ENCODE measurements at places on chromosomes 1 and 21. TPM values are rescaled to one million over a fixed set of nuclear protein-coding genes. Genes with fewer than 3 reads are reported as not detected.

The PLXNA2 gene
- total RNA-seq, result 0.89 TPM

The TCEANC2 gene
- total RNA-seq, result 10.7 TPM

The HLCS gene
- total RNA-seq, result 16.4 TPM

The ITPKB gene
- 37.1 TPM for total RNA-seq

The LCE1E gene
- not detected for total RNA-seq

The TFAP2E gene
- total RNA-seq, result 0.73 TPM

The TSNAX gene
- total RNA-seq, result 38.5 TPM

The DSCAM gene
- not detected for total RNA-seq

The SV2A gene
- 17.5 TPM for total RNA-seq

The WLS gene
- total RNA-seq, result not detected

The PCNX2 gene
- total RNA-seq, result 24.4 TPM

The CFHR5 gene
- total RNA-seq, result not detected

The RGS1 gene
- 8.6 TPM for total RNA-seq

The SYT6 gene
- total RNA-seq, result not detected

The RAB25 gene
- total RNA-seq, result not detected

The LCE4A gene
- not detected for total RNA-seq

The FCRL1 gene
- 0.09 TPM for total RNA-seq

The NBPF4 gene
- total RNA-seq, result 0.95 TPM

The C1orf174 gene
- 28.6 TPM for total RNA-seq

The ARHGEF11 gene
- total RNA-seq, result 18.3 TPM

The ANKRD35 gene
- 0.48 TPM for total RNA-seq

The RAB3B gene
- 0.05 TPM for total RNA-seq

The RPF1 gene
- 43.9 TPM for total RNA-seq

The UBXN10 gene
- 0.45 TPM for total RNA-seq

The HCRTR1 gene
- not detected for total RNA-seq

The KCNQ4 gene
- total RNA-seq, result 0.43 TPM

The EFNA3 gene
- total RNA-seq, result 2.3 TPM

The LACTBL1 gene
- total RNA-seq, result not detected

The OR10K1 gene
- total RNA-seq, result not detected

The C1orf141 gene
- total RNA-seq, result not detected

The AGO3 gene
- 27.6 TPM for total RNA-seq

The FAAH gene
- total RNA-seq, result 5.1 TPM

The PLPPR4 gene
- not detected for total RNA-seq

The IL24 gene
- total RNA-seq, result 0.32 TPM

The CNR2 gene
- 0.16 TPM for total RNA-seq

The RHD gene
- total RNA-seq, result not detected

The GPR61 gene
- 0.20 TPM for total RNA-seq

The G0S2 gene
- total RNA-seq, result 0.89 TPM

The TEX38 gene
- total RNA-seq, result not detected

The SHISAL2A gene
- 8.4 TPM for total RNA-seq

The SEMA6C gene
- 1.6 TPM for total RNA-seq

The S100PBP gene
- total RNA-seq, result 62.0 TPM

The C8B gene
- not detected for total RNA-seq

The CELA3A gene
- total RNA-seq, result not detected

The OR10J1 gene
- not detected for total RNA-seq

The GFI1 gene
- total RNA-seq, result 87.5 TPM

The LAX1 gene
- 12.7 TPM for total RNA-seq

The SPRR5 gene
- total RNA-seq, result not detected

The NLRP3 gene
- total RNA-seq, result 0.18 TPM

The CFHR1 gene
- not detected for total RNA-seq

The LMOD1 gene
- total RNA-seq, result not detected

The KRTAP10-9 gene
- not detected for total RNA-seq

The WNT3A gene
- not detected for total RNA-seq

The HEYL gene
- total RNA-seq, result 0.14 TPM

The PKNOX1 gene
- 32.2 TPM for total RNA-seq

The LRRC71 gene
- total RNA-seq, result not detected

The FAM110D gene
- total RNA-seq, result not detected

The COL11A1 gene
- not detected for total RNA-seq

Data from T-helper 2 cell treated with Interferon-gamma antibody and Interleukin-4, amounts not matched to agents 100 ng/mL and 5 ng/mL, for 36 hours (primary cell).